ENCODE measurements at places on chromosomes 1 and 21. TPM values are rescaled to one million over a fixed set of nuclear protein-coding genes. Genes with fewer than 3 reads are reported as not detected.

DNA sequence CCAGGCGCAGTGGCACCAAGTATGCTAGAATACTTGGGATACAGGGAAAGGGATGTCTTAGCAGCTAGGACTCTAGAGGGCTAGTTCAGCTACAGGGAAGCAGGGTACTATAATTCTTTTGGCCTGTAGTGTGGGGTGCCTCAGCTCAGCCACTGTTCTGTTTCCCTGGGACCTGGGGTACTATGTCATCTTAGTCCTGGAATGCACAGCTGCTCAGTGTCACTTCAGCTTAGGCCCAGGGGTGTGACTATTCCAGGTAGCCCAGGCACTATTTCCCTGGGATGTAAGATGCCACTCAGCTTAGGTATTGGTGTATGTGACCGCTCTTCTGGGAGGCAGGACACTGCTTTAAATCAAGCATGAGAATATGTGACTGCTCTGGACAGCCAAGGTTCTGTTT lies 34.1 kb downstream of the RGSL1 start:
- H3K27me3 ChIP-seq: no peaks in the 10 kb centered on the region
- H3K4me1 ChIP-seq: no peaks in the 10 kb centered on the region
- no peak overlapping the region for H3K27ac ChIP-seq

- H3K36me3 ChIP-seq: peaks cover 2% of the 10 kb centered on the region
- H3K4me1 ChIP-seq: peaks cover 4% of the 10 kb centered on the region
Measured at GRCh38 chr1:151060007-151060656, at the start of gene MLLT11. TSS of gene MLLT11 (plus strand) at chr1:151060397. CDS start at chr1:151067225, 6,828 bp downstream.

DNA sequence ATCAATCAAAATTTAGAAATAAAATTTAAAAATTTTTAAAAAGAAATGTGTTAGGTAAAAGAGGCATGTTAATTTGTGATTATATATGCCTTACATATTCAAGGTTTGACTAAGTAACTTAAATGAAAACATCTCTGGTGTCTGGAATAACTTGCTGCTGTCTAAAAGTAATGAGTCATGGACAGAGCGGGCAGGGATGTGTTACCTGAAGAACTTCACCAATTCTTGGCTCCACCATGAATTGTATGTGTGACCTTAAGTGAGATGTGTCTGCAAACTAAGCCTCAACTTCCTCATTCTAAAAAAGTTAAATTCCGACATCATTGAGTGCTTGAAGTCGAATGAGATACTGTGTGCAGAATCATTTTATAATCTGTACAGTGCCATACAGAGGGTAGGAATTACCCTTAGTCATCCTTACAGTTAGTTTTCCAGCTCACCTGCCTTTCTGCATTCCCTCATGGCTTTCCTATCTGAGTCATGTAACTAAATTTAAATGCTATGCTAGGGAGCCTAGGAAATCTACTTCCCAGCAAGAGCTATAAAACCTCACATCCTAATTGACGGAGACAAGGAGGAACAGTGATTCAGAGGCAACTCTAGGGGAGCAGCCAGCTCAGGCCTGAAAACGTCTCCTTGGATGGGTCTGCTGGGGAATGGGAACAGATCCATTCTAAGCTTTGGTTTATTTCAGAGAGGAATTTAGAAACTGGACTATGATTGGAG lies 100.7 kb upstream of the TSPAN2 start:
- no peaks in the 10 kb centered on the region for H3K4me1 ChIP-seq
- H3K27me3 ChIP-seq: no peaks in the 10 kb centered on the region
- peak overlapping the region; percentile 77 for H3K27ac ChIP-seq
- DNase-seq: no peak

DNA sequence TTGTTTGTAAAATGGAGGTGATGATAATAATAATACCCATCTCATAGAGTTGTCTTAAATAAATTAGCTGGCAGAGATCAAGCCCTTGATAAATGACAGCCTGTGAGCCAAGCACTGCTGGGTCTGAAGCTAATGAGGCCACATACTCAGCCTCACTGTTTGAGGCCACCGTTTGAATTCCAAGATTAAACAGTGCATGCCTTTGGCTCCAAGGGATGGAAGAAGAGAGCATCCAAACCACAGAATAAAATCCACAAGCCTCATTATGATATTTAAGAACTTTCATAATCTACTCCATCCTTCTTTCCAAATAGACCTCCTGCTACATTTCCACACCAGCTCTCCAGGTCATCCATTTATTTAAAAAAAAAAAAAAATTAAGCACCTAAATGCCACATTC lies 29.0 kb downstream of the TGFBR3 start:
- no peak overlapping the region for H3K27ac ChIP-seq
- H3K4me3 ChIP-seq: no peak overlapping the region
- H3K27me3 ChIP-seq: no peaks in the 10 kb centered on the region
- no peaks in the 10 kb centered on the region for H3K36me3 ChIP-seq

GRCh38 chr1:159936273-159936904 lies 9.0 kb downstream of the IGSF9 start:
- no peaks in the 10 kb centered on the region for H3K4me1 ChIP-seq
- H3K27me3 ChIP-seq: no peaks in the 10 kb centered on the region
- H3K27ac ChIP-seq: no peak overlapping the region
- no peaks in the 10 kb centered on the region for H3K36me3 ChIP-seq

DNA sequence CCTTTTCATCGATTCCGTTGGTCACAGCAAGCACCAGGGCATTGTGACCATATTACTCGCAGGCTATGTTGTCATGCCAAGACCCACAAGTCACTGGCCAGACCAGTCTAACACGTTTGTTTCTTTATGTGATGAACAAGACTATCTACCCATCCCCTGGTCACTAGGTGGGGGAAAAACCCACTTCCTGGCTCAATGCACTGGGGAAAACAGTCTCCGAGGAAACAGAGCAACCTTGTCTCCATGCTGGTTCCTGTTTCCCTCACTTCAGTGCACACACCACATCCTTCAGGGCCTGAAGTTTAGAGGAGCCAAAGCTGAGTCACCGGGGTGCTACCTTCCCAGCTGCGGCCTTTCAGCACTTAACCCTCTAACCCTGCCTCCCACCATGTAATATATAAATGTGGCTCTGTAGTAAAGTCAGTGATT lies 20.9 kb downstream of the ERICH3 start:
- H3K4me3 ChIP-seq: no peak overlapping the region
- H3K27me3 ChIP-seq: no peaks in the 10 kb centered on the region

DNA sequence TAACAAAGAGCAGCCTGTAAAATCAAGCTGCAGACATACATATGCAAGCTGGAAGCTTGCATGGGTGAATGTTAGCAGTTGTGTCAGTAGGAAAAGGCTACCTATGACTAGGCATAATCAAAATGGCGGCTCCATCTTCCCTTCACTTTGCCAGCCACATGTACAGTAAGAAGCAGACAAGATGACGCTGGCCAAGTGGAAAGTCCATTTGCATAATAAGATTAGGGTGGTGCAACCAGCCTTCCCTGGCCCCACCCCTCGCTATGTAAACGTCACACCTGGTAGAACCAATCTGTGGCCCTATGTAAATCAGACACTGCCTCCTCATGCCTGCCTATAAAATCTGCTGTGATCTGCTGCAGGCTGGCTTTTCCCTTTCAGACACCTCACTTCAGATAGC lies 171.9 kb upstream of the USP25 start:
- no peak overlapping the region for H3K4me3 ChIP-seq
- no peak for DNase-seq
- H3K36me3 ChIP-seq: no peaks in the 10 kb centered on the region
- H3K27me3 ChIP-seq: no peaks in the 10 kb centered on the region

- peaks cover 17% of the 10 kb centered on the region for H3K4me1 ChIP-seq
- no peaks in the 10 kb centered on the region for H3K27me3 ChIP-seq
- no peak overlapping the region for H3K27ac ChIP-seq
- no peak for DNase-seq
- H3K36me3 ChIP-seq: no peaks in the 10 kb centered on the region
Measured at GRCh38 chr1:232556351-232556750, 73.6 kb downstream of the SIPA1L2 start.

GRCh38 chr1:234409328-234409727 lies 36.1 kb downstream of the COA6 start:
- H3K4me3 ChIP-seq: no peak overlapping the region
- no peak overlapping the region for H3K27ac ChIP-seq
- H3K4me1 ChIP-seq: no peaks in the 10 kb centered on the region
- H3K27me3 ChIP-seq: no peaks in the 10 kb centered on the region
- no peak for DNase-seq

- H3K4me1 ChIP-seq: no peaks in the 10 kb centered on the region
- no peaks in the 10 kb centered on the region for H3K27me3 ChIP-seq
- H3K4me3 ChIP-seq: no peak overlapping the region
- DNase-seq: no peak
Measured at GRCh38 chr1:72397786-72398185, 115.4 kb upstream of the NEGR1 start.

DNA sequence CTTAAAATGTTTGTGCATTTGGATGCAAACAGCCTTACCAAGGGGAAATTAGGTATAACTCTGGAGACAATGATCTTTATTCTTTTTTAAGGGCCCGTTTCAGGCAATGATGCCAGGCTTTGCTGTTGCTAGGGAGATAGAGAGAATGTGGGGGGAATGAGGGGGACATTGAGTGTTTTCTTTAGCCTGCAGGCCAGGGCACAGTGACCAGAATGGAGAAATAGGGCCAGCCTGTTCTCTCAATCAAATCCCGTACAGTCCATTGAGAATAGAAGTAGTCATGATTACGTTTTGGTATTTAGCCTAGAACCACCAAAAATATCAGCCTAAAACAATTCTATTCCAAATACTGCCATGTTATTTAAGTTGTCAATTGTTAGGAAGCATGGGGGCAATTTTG lies 49.0 kb downstream of the RGS7 start:
- no peaks in the 10 kb centered on the region for H3K36me3 ChIP-seq
- no peaks in the 10 kb centered on the region for H3K27me3 ChIP-seq
- H3K4me1 ChIP-seq: no peaks in the 10 kb centered on the region

- peak; percentile 56 for DNase-seq
- no peak overlapping the region for H3K4me3 ChIP-seq
- H3K36me3 ChIP-seq: no peaks in the 10 kb centered on the region
- no peak overlapping the region for H3K27ac ChIP-seq
Measured at GRCh38 chr1:56216218-56216617, 363.1 kb downstream of the PLPP3 start.

- H3K4me1 ChIP-seq: no peaks in the 10 kb centered on the region
- no peaks in the 10 kb centered on the region for H3K36me3 ChIP-seq
- no peak overlapping the region for H3K4me3 ChIP-seq
- peak; percentile 32 for DNase-seq
Measured at GRCh38 chr1:2103901-2104590, 53.8 kb downstream of the PRKCZ start.

GRCh38 chr1:13749543-13750341 lies 49.8 kb downstream of the PRDM2 start:
- DNase-seq: peak; percentile 92
- H3K27me3 ChIP-seq: no peaks in the 10 kb centered on the region

DNA sequence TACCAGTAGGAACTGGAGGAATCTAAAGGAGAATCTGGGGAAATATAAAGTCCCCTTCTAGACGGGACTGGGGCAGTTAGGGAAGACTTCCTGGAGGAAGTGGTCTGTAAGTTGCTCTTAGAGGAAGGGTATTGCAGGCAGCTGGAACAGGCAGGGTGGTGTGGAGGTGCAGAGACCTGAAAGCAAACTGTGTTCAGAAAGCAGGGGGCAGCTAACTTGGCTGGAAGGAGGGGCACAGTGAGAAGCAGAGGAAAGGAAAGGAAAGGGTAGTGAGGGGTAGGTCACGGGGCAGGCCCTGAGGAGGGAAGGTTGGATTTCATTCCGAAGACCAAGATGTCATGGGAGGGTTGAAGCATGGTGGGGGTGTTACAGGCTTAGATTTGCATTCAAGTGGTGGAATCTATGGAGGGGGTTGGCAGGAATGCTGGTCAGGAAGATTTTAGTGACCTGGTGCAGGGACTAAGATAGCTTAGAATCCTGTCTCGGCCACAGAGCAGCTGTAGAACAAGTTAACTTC lies 240.7 kb downstream of the FOXD2 start:
- H3K4me3 ChIP-seq: no peak overlapping the region
- no peaks in the 10 kb centered on the region for H3K36me3 ChIP-seq
- no peak for DNase-seq
- H3K4me1 ChIP-seq: no peaks in the 10 kb centered on the region

DNA sequence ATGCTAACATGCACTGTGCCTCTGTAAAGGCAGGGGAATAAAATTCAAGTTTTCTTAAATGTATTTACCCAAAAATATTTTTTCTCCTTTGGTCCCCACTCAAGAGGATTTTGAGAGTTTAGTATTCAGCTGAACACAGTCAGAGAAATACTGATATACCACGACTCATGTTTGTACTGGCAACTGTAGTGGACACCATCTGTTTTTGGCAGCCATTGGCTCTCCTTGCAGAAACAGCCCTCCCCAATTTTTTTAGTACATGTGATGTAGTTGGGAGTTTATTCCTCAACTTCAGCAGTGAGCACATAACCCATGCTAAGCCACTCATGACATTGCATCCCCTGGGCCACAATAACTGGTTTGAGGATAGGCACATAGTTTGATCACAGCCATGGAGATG lies 154.8 kb upstream of the POU3F1 start:
- no peaks in the 10 kb centered on the region for H3K36me3 ChIP-seq
- H3K4me3 ChIP-seq: no peak overlapping the region
- H3K4me1 ChIP-seq: no peaks in the 10 kb centered on the region

- H3K4me3 ChIP-seq: no peak overlapping the region
- no peaks in the 10 kb centered on the region for H3K27me3 ChIP-seq
- peaks cover 8% of the 10 kb centered on the region for H3K4me1 ChIP-seq
- peak overlapping the region; percentile 61 for H3K27ac ChIP-seq
Measured at GRCh38 chr1:61186753-61187152, 104.4 kb downstream of the NFIA start.

DNA sequence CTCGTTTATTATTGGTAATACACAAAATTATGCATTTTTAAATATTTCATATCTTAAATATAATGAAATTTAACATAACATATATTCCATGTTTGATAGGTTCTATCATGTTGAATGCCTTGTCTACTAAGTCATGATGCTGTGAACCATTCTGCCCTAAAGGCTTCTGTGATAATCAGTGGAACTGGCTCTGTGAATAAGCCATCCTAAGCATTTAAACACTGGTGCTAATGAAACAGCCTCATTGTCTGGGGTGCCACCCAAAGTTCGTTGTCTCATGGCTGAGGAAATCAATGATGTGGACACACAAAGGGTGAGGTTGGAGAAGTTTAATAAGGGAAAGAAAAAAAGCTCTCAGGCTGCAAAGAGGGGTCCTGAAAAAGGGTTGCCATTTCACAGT lies 264.7 kb upstream of the ZRANB2 start:
- H3K27me3 ChIP-seq: no peaks in the 10 kb centered on the region
- DNase-seq: no peak
- H3K4me1 ChIP-seq: no peaks in the 10 kb centered on the region
- no peaks in the 10 kb centered on the region for H3K36me3 ChIP-seq
- H3K27ac ChIP-seq: no peak overlapping the region
- H3K4me3 ChIP-seq: no peak overlapping the region

The SRGAP2 gene
- total RNA-seq: 117 TPM

The CLCA4 gene
- total RNA-seq: 0.18 TPM
